Central memory CD4-positive, alpha-beta T cell (primary cell): ENCODE measurements at places on chromosomes 4 and X.

- no peak for DNase-seq
Measured at GRCh38 chr4:71765350-71765749, 18.5 kb downstream of the GC start.

GRCh38 chr4:107937040-107937439 lies 5.7 kb downstream of the CYP2U1 start:
- no peak for DNase-seq

- no peak for DNase-seq
Measured at GRCh38 chrX:85619962-85620361, 240.5 kb upstream of the POF1B start.

DNA sequence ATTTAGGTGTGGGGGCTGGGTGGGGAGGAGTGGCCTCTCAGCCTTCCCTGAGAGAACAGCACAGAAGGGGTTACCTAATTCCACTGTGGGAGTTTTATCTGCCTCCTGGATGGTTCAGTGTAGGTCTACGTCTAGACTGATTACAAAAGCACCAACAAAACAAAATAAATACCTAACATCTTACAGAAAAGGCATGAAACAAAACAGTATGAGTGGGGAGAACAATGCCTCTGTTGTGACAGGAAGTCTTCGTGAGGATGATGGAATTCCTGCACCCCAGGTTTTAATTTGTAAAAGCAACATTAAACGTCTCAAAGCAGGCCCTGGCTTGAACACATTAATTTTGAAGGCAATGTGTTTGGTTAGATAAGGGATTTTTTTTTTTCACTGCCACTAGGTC lies 112.1 kb upstream of the GPC4 start:
- DNase-seq = no peak

DNA sequence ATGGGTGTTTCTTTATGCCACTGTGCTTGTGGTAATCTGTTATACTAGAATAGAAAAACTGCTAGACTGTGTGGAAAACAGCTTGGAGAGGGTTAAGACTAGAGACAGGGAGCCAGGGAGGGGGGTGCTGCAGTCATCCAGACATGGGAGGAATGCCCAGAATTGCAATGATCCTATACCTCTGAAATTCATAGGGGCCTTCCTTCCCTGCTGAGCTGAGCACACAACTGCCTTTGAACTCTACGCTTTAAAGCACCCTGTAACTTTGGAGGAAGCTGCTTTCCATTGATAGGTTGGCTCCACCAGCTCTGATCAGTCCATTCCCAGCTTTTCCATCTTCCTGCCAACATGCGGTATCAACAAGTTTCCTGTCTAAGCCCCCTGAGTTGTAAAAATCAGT lies 155.9 kb upstream of the RASGEF1B start:
- no peak for DNase-seq
